ENCODE measurements at places on chromosomes 1 and 21.

DNA sequence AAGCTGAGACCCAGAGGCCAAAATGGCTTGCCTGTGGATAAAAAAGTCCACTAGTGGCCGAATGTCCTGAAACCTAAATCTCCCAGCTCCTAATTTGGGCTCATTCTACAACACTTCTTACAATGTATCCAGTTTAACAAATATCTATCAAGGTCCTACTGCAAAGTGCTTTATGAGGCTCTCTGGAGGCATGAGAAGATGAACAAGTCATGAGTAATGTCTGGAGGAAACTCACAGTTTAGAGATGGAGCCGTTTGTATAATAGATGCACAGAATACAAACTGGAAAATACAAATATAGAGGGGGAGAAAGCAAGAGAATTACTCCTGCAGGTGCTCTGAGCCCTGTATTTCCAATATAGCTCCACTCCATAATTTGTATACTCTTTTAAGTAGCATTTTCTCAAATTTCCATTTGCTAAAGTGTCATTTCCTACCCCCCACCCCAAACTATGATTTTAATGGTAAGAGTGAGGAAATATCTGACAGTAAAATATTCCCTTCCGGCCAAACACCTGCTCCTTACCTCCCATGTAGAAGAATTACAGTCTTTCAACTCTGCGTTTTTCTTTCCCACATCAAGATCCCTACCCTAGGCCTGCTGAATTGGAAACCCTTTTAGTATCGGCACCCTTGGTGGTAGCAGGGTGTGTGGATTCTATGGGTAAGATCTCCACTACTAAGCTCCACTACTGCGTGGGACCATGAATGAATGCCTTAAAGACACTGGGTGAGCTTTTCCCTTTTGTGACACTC is 3.3 kb upstream of the ADAMTS5 start:
- DNase-seq = no peak

- peak; percentile 40 for DNase-seq
Observed at GRCh38 chr1:64215576-64215975, 12.2 kb downstream of the UBE2U start.

DNA sequence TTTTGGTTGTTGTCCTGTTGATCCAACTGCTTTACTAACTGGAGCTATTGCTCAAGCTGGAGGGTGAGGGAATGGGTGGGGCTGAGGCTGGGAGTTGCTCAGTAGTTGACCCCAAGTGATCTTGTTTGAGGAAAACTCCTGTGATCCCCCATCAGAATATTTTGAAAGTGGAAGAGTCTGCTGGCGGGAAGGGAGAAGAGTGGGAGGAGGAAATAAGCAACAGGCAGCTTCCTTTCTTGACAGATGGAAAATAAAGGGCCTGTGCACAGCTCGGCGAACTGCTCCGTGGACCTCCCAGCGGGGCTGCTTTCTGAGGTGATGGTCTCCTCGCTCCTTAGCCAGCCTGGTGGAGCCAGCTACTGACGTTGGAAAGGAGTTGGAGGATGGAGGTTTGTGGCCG is 199.1 kb upstream of the LMO4 start:
- DNase-seq = no peak

DNA sequence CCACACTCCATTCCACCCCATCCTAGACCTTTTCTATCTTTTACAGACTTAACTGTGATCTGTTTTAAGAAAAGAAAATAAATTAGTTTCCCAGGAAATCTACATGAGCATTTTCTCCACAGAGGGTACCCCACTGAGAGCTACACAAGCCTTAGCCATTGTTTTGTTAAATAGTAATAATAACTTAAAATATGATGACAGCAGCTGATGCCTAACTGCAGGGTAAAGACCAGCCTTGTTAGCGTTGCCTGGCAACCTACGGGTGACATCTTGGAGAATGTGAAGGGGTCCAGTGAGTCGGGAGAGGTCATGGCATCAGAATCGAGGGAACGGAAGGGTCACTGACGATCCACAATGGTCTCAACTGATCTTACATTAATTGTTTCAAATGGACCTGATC is 233.2 kb upstream of the PBX1 start:
- no peak for DNase-seq

DNA sequence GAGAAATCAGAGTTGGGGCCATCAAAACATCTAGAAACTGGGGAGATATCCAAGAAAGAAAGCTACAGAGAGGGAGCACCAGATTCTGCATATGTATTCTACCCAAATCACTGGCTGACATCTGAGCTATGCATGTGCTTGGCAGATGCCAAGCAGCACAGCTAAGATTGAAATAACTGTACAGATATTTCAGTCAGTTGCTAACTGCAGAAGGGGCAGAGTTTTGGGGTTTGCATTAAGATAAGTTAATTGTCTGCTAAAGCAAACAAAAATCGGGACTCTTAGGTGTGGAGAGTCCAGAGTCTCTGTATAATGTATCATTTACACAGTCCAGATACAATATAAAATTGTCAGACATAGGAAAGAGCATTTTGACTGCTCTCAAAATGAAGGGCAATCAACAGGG is 437.1 kb downstream of the PTBP2 start:
- DNase-seq = no peak

- DNase-seq = peak; percentile 40
Observed at GRCh38 chr1:178055093-178055492, 38.8 kb upstream of the RASAL2 start.

- no peak for DNase-seq
Observed at GRCh38 chr1:27727126-27727525, 1.4 kb downstream of the FAM76A start.

DNA sequence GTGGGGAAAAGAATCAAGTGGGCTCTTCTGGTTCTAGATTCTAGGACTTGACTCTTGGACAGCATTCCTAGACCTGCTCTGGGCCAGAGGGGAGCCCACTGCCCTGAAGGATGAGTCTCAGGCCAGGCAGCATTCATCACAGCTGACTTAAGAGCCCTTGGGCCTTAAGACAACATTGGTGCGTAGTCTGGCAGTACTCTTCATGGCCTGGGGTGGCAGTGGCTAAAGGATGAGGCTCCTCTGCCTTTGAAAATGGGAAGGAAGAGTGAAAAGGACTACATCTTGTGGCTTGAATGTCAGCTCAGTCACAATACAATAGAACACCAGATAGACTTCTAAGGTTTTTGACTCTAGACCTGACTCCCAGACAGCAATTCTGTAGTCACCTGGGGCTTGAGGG is 1415.1 kb upstream of the PRMT6 start:
- no peak for DNase-seq

DNA sequence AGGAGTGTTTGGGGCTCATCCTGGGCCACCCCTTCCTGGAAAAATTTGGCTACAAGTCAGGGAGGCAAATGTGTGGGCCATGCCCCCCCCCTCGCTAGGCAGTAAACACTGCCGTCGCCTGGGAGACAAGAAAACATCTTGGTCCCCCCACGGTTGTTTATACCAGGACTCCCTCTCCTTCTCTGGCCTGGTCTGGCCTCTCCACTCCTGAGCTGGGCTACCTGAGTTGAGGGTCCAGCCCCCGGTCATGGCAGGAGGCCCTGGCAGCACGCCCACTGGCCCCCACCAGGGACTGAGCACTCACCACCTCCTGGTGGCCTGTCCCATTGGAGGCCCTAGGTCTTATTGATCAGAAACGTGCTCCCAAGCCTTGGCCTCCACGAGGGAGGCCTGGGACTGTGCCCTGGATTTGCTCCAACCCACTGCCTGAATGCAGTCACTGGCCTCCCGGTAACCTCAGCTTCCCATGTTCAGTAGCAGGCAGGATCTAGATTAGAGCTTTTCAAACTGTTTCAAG is 15.8 kb downstream of the KCNQ4 start:
- DNase-seq = no peak

- DNase-seq = no peak
Observed at GRCh38 chr1:201562659-201563405, 23.9 kb downstream of the NAV1 start.

DNA sequence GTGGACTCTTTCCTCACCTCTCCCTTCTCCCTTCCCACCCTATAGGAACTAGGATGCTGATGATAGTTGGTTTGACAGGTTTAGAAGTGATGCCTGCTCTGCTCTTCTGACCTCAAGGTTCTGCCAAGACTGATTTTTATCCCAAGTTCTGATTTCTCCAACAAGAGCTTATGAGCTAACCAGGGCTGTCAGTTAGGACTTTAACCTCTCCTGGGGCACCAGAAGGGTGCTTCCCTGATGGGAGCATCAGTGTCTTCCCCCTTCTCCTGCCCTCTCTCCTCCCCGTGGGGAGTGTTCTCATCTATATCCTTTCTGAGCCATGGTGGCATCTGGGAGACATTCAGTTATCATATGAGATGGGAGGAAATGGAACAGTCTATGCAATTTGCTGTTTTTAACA is 44.0 kb downstream of the ATP2B4 start:
- no peak for DNase-seq

GRCh38 chr1:168483539-168483938 is 60.3 kb downstream of the XCL2 start:
- no peak for DNase-seq

GRCh38 chr1:159012495-159012894 is 2.8 kb downstream of the IFI16 start:
- DNase-seq = no peak

GRCh38 chr1:55217226-55217986 is 2.2 kb upstream of the USP24 start:
- no peak for DNase-seq

DNA sequence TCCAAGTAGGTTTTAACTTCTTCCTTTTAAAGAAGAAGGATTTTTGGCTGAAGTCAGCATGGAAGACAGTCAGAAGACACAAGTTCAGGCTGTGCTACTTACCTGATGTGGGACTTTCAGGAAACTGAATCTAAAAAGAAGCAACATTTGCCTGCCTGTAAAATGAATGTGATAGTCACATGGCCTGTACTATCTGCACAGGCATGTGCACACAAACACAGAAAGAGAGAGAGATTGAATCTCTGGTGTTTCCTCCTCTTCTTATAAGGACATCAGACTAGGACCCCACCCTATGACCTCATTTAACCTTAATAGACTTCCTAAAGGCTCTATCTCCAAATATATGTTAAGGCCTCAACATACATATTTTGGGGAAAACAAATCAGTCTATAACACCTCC is 542.9 kb downstream of the PLPP3 start:
- no peak for DNase-seq

- no peak for DNase-seq
Observed at GRCh38 chr1:66266756-66267155, 267.2 kb upstream of the SGIP1 start.

DNA sequence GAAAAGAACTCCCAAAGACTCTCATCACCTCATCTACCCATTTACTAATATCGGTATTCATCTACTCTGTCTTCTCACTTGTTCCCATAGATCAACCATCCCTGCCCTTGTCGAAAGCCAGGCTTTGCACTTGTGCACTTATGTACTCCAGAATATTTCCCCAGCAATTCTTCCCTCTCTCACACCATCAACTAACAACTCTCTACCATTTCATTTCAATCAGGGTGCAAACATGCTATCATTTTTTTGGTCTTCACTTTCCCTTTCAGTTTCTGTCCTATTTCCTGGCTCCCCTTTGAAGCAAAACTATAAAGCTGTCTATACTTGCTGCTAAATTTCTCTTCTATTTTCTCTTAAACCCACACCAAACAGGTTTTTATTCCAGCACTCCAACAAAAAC is 6.7 kb downstream of the C1orf105 start:
- DNase-seq = no peak

DNA sequence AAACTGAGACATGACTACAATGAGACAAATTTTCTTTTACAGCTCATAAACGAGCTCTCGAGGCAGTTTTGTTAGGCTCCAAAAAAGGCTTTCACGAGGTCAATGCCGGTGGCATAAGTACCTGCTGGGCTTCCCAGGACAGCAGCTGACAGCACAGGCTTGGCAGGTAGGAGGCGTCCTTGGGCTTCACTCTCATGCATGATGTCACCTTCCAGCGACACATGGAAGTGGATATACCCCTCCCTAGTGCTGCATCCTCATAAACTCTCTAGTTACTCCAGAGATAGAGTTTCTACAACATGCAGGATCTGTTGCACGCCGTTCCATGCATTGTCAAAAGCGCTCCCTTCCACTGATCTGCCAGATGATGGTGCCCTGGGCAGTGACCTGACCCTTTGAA is 112.5 kb upstream of the PAXBP1 start:
- DNase-seq = no peak

DNA sequence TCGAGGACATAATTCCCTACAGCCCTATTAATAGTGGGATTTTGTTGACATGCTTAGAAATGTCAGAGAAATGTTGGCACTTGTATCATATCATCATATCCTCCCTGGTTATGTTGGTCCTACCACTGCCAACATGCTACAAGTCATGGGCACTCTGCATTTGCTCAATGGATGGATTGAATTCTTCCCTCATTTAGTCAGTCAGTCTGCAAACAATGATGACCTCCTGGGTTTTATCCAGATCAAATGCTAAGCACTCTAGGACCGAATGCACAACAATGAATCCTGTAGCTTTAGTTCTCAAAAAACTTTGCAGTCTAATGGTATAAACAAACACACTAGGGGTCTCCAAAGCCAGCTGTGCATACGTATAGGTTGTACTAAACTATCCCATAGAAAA is 357.2 kb upstream of the DPYD start:
- DNase-seq = no peak

GRCh38 chr1:180781718-180782117 is 131.0 kb upstream of the KIAA1614 start:
- DNase-seq = no peak

GRCh38 chr1:11831945-11832725 is 15.4 kb downstream of the NPPA start:
- peak; percentile 54 for DNase-seq

DNA sequence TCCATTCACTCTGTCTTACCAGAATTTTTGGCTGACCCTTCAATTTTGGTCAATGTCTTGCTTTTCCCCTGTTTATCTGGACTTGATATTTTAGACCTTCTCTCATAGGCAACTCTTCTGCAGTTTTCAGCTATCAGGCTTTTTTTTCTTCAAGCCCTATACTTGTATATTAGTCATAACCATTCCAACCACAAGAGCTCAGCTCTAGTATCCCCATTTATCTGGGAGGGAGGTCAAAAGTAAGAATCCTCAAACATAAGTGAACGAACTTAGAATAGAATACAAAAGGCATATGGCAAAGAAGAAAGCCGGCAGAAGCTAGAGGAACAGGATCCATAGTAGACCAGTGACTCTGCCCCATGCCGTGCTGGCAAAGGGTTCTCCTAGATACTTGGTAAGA is 45.9 kb upstream of the TNFSF4 start:
- no peak for DNase-seq

GRCh38 chr1:73781251-73781650 is 416.7 kb downstream of the LRRIQ3 start:
- DNase-seq = no peak

DNA sequence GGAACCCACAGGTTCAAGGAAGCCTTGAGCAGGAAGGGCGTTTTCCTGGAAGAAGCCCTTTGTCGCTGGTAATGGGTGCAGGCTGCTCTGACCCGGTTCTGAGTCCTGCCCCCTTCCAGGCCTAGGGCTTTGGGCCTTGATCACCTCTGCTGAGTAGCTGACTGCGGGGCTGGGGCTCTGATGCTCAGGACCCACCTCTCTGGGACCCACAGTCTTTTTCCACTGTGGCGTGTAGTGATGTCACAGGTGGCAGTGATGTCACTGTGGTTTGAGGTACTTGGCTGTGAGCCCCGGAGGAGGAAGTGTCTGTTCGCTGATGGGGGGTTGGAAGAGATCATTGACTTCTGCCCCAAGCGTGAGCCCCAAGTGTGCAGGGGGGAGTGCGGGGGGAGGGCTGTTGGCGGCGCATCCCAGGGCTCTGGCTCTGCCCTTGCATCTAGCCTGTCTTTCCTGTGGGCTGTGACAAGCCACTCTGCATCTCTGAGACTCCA is 6.9 kb downstream of the TNFRSF1B start:
- no peak for DNase-seq

GRCh38 chr1:113538225-113538624 is 147.9 kb downstream of the MAGI3 start:
- no peak for DNase-seq

Data from NCI-H1092 (cell line).